ENCODE measurements at places on chromosomes 11 and 22.

DNA sequence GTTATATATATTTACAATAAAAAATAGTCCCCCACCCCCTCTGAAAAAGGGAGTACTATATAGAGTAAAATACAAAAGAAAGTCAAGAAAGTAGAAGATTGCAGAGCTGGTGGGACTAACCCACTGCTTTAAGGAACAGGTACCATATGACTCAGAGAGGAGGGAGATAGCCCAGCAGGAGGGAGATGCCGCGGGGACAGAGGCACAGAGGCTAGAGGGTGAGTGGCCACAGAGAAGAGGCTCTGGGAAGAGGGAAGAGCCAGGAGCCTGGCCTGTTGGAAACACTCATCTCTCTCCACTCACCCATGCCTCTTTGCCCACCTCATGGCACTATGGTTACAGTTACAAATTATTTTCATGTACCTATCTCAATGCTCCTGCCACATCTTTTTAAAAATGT, 53.6 kb upstream of the LYVE1 start:
- no peak for DNase-seq

GRCh38 chr11:8338138-8338537, 74.5 kb upstream of the LMO1 start:
- DNase-seq = peak; percentile 20

DNA sequence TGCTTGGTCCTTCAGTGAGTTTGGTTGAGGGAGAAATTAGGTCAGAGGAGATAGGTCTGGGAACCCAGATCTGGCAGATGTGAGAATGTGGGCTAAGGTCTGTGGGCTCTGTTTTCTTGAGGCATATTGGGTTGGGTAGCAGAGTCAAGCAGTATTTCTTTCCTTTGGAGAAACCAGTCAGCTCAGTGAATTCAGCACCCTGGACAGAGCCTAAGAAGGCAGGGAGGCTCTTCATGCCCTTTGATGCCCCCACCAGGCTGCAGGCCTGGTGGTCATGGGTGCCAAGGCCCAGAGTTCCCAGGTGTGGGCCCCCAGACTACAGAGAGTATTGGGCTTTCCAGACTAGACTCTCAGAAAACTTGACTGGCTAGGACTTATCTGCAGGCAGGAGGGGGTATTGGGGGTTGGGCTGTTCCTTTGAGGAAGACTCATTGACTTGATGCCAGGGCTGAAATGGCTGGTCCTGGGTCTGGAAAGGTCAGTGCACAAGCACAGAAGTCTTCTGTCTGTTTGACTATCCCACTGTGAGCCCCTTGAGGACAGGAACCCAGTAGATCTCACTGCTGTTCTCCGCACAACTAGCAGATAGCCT, 45.3 kb upstream of the NECTIN1 start:
- no peak for DNase-seq

- DNase-seq = no peak
Measured at GRCh38 chr11:74669211-74670160, 61.7 kb downstream of the CHRDL2 start.

DNA sequence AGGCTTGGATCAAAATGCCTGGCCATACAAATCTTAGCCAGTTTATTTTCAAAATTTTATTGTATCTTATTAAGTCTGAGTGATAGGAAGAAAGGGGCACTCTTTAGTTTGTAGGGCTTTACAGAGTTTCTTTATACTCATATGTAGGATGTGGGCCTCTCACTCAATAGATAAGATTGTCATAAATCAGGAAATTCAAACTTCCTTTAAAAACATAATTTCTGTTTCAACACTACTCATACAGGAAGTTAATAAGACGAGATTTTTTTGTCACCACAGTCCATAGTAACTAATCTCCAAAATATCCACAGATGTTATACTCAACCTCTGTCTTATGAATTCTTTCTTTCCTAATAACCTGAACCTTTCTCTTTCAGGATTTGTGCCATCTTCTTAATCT, 13.3 kb upstream of the OR56B4 start:
- DNase-seq = no peak

DNA sequence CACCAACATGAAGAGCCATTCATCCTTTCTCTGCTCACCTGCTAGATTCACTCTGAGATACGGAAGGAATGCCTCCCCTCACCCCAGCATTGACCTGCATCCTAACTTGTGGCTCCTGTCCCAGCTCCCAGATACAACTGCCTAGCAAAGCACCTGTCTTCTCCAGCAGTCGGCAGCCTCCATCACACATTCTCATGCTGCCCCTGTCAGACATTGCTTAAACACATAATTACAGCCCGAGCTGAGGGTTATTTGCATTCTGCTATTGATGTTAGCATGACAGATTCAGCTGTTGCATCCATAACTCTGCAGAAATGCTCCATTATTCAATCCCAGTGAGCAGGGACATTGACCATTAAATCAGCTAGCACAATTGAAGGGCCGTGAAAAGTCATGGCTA, 184.4 kb upstream of the NARS2 start:
- no peak for DNase-seq

- no peak for DNase-seq
Measured at GRCh38 chr11:123681030-123681429, 26.6 kb upstream of the SCN3B start.

DNA sequence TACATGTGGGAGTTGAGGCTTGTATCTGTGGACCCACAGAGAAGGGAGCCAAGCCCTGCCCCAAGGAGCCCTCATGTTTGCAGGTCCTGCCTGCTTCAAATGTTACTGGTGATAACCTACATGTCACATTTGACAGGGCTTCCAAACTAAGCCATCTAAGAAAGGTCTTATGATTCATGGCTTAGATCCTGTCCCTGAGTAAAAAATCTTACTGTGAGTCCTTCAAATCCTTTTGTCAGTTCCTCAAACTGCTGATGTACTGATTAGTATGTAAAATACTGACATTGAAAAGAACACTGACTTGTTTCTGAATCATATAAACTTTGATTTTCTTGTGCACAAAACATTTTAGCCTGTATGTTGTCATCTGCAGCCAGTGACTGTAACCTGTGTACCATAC, 1.0 kb upstream of the PANX1 start:
- no peak for DNase-seq

- no peak for DNase-seq
Measured at GRCh38 chr22:49462795-49463194, 364.9 kb downstream of the BRD1 start.

DNA sequence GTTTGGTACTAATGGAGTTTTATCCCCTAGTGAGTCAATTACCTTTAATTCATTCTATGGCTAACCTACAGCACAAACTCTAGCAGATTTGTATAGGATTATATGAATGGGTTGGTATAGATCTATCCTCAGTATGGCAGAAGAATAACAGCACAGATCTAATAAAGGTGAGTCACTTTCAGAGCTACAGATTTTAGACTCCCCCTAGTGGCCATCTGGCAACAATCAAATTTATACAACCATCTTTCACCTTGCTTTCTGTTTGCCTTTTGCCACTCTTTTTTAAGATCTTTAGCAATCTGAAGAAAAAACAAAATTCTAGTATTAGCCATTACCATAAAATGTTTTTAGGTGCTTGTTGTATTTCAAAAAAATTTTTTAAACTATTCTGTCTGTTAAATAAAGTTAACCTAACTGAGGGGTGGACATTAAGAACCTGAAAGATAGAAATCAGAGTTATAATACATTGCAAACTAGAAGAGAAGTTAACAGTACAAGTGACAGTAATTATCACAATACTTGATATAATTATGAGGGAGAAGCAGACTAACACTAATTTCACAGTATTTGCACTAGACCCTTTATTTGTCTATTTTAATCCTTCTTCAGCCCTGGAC, 25.8 kb downstream of the DDIAS start:
- peak; percentile 38 for DNase-seq

- DNase-seq = no peak
Measured at GRCh38 chr22:36761553-36762240, 14.2 kb downstream of the IFT27 start.

- DNase-seq = no peak
Measured at GRCh38 chr11:34651551-34651950, 30.7 kb downstream of the EHF start.
